Aorta (tissue), 5 donors: ENCODE measurements at places on chromosomes 2 and 18.

DNA sequence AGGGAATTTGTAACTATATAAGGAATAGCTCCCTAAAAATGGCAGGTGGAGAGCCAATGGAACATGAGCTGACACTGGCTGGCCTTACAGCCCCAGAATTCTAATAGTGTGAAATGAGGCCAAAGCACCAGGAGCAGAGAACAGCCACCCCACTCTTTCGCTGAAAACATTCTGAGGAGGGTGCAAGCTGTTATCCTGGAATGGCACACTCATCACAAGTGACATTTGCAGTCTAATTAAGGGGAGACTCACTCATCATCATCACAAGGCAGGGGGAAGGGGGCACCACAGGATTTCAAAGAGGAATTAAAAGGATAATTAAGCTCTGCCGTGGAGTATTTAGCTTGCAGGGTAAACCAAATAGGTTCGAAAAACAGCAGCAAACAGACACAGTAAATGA lies 94.3 kb downstream of the EDAR start:
- no peak for DNase-seq

GRCh38 chr18:13618760-13619438 lies 107.5 kb downstream of the FAM210A start:
- no peak for DNase-seq

DNA sequence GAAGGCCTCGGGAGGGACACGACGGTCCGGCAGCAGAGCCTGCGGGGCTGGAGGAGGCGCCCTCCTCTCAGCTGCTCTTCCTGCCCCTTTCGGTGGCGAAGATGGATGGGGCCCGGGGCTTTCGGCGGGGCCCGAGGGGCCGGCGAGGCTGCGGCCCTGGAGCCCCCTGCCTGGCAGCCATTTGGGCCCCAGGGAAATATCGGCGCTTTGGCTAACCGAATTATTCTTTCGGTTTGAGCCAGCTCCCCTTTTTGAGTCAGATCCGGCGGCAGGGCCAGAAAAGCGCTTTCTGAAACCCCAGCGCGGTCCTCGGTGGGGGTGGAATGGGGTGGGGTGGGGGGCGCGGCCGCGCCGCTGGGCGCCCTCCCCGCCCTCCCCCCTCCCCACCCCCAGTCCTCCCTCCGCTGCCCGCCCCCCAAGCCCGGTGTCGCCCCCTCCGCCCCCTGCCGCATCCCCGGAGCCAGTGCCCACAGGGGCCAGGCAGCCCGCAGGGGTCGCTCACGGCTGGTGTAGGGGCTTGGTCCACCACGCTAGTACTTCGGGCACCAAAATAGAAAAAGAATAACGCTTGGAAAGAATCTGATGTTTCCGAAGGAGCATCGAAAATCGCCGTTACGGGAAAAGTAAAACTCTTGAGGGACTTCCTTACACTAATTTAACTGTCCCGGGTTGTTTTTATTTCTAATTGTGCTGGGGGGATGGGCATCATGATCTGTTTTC lies 9.1 kb upstream of the ARID5A start:
- peak; percentile 73 for DNase-seq

DNA sequence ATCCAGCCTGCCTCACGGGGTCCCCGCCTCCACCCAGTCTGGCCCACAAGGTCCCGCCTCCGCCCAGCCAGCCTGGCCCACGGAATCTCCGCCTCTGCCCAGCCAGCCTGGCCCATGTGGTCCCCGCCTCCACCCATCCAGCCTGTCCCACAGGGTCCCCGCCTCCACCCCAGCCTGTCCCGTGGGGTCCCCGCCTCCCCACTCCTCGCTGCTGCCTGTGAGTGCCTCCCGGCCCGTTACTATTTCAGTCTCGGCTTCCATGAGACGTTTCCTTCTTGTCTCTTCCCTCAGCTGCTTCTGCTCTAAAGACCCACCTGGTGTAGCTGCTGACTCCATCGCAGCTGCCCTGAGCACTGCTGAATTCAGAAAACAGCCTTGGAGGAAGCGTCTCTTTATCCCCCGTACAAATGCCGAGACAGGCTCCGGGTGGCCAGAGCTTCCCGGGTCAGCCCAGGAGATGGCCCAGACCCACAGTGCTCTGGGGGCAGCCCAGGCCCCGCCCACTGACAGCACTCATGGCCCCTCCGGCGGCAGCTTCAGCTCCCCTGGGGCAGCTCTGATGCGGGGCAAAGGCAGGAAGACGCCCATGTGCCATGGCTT lies 69.8 kb downstream of the NFATC1 start:
- no peak for DNase-seq
